K562 (cell line): ENCODE measurements at places on chromosomes 6 and 20. TPM values are rescaled to one million over a fixed set of nuclear protein-coding genes. Genes with fewer than 3 reads are reported as not detected.
A peak's percentile ranks its signal among the peaks of the same experiment; 100 is the strongest.

DNA sequence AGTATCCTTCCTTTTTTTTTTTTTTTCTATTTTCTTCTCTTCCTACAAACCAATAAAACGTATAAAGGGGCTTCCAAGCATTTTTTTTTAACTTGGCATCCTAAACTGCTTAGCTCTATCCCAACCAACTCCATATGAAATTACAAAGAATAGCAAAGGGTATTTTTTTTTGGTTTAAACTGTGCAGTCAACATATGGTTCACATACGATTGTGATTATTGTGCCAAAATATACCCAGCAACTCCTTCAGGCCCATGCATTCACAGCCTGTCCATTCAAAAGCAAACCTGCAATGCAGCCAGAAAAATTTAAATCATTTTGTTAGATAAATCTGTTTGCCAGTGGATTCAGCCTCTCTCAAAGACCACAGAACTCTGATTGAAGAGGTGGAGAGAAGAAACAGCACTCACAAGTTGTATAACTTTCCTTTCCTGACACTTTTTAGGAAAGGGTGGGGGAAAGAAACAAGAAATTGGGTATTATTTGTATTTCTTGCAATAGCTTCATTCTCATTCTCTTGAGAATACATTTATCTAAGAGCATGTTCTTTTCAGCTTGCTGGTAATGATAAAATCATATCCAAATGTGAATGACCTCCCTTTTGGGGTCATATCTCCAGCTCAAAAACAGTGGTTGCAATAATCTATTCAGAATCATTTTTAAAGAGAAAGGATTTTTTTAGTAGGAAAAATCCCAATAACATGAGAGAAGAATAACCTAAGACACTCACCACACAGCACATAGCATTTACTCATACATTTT, 701.3 kb upstream of the CHD6 start:
- no peak for DNase-seq

- DNase-seq = no peak
Observed at GRCh38 chr6:1892716-1893115, 283.0 kb downstream of the FOXC1 start.

ELOVL2 gene
- total RNA-seq = 0.29 and 0.31 TPM in 2 replicates

IL17F gene
- total RNA-seq = not detected in 2 replicates

GRCh38 chr6:41064841-41065240, 7.3 kb downstream of the OARD1 start:
- DNase-seq = no peak

TREML1 gene
- not detected in 2 replicates for total RNA-seq

GRCh38 chr6:84182001-84182400, 45.4 kb downstream of the CEP162 start:
- no peak for DNase-seq

DNA sequence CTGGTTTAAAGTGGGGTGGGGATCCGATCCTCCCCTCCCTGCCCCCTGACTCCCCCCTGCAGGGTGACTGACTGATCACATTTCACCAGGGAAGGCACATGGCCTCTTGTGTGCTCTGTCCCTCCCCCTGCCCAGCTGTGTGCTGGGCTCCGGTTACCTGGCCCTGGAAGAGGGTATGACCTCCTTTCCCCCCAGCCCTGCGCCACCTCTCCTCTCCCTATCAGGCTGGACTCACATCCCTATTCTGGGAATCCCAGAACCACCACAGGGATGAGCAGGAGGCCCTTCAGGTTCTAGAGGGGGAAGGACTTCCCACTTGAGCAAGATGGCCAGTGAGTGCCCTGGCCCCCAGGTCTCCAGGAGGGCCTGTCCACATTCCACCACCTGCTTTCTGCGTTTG, 2.1 kb upstream of the IP6K3 start:
- no peak for DNase-seq

DNA sequence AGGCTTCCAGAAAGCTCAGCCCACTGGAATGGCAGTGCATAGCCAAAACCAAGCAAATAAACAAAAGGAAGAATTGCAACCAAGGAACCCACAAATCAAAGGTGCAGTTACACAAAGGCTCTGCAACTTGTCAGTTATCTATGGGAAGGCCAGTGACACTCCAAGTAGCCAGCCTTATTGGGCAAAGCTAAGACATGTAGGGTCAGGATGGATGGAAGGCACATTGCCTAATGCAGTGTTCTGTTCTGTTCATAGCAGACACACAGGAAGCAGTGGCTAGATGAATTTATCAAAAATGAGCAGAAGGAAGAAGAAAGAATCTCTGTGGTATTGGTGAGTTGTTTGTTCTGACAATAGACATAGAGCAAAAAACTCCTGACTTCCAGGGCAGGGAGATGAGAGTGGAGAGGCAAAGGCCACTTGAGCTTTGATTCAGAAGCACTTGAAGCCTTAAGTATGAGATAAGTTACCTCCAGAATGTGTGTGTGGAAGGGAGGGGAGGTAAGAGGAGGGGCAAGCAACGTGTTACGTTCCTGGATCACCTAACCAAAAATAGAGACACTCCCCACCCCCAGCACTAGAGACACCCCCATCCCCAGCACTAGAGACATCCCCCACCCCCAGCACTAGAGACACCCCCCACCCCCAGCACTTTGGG, 57.9 kb upstream of the AKAP12 start:
- DNase-seq = no peak

DNA sequence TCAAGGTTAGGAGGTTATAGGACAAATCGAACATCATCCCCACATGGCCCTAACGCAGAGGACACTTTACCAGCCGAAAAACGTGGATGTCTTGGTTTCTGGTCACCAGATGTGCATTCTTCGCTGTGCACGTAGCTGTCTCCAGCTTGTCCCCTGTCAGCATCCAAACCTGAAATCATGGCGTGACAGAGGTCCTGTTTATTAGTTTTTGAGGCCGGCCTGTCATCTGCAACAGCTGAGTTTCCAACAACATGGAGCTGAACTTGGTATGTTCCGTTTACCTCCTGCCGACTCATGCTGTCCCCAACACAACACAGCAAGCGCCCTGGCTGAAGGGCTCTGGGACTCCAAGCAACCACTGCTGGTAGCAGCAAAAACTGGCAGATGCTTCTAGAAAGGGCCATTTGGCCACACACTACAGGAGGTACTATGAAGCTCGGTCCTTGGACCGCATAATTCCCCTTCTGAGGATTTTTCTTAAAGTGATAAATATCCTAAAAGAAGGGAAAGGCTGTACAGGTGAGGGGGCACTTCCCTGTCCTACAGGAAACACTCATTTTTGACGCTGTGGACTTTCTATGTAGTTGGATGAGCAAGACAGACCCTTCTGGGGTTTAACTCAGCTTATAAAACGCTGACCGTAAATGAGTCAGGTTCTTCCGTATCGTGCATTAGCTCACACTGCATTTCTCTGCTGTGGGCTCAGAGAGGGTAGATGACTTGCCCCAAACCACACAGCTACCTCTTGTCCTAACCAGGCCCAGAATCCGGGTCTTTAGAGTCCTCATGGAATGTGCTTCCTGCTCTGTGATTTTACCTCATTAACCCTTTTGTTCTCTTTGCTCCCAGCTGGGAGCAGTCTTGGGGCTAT, 79.7 kb upstream of the NFATC2 start:
- no peak for DNase-seq

GRCh38 chr20:49313283-49313682, 35.4 kb upstream of the ZNFX1 start:
- DNase-seq = no peak

DNA sequence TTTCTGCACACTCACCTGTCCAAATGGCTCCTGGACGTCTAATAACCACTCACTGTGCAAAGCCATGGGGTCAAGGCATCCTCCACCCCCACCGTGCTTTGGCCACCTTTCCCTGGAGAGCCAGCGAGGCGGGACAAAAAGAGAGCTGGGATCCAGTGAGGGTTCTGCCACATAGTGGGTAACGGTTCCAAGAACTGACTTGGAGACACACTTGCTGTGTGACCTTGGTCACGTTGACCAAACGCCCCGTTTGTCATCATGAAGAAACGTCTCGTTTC, 287.2 kb downstream of the TFAP2C start:
- DNase-seq = no peak

DNA sequence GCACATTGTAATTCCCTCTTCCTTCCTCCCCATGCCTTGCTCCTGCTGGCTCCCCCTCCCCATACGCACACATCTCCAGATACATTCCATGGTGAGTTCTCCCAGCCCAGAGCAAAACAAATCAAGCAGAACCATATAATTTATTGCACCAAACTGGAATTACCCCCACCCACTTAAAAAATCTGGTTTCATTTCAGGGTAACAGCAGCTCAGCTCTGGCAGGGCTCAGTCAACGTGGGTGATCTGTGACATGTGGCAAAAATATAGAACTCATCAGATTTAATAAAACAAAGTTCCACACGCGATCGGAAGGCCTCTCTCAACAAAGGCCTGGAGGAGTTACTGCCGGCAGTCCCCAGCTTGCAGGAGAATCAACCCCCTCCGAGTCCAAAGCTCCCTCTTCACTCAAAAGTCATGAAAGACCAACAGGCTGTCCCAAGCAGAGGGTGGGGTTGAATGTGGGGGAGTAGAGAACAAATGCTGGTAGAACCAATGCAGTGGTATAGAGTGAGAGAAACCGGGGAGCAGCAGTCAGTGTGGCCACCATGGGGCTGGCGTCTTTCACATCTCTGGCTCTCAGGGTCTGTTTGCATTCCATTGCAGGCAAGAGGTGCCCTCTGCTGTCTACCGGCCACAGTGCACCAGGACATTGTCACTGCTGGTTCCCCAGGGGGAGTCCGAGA, 323.3 kb upstream of the NT5E start:
- DNase-seq = peak; percentile 39

GRCh38 chr20:46710153-46710913, 884 bp downstream of the SLC2A10 start:
- no peak for DNase-seq

DNA sequence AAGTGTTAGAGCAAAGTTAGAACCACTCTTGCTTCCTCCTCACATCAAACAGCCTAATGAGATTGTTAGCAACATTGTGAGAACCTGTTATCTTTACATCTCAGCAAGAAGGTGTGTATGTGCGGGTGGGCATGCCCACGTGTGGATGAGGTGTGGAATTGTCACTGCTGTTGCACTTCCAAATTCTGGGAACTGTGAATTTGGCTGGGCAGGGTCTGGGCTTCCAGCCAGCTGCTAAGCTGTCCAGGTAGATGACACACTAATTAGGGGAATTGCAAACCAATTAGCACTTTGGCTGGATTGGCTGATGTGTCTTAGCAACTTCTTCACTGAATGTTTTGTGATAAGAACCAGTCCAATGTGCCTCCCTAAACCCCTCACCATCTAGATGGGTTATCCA, 848.2 kb downstream of the DHX35 start:
- no peak for DNase-seq

GRCh38 chr20:8953300-8953699, 115.6 kb upstream of the PLCB4 start:
- DNase-seq = no peak

- no peak for DNase-seq
Observed at GRCh38 chr20:47349365-47350180, 6.9 kb downstream of the ZMYND8 start.

DNA sequence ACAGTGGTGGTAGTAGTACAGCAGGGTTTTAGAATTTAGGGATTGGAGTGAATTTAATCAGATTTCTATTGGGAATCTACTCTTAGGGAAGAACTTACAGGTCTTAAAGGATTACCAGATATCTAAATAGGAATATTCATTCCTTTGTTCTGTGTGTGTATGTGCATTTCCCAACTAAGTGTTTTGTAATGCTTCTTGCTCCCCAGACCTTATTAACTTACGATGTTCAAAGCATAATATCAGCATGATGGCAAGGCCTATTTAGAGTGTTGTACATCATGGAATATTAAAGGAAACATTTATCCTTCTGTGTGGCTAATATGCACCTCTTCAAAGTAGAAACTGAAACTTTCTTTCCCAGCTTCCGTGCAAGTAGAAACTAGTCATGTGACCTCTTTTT, 133.9 kb downstream of the EPM2A start:
- no peak for DNase-seq

C4A gene
- 7.6 and 9.3 TPM in 2 replicates for total RNA-seq

- peak; percentile 28 for DNase-seq
Observed at GRCh38 chr6:154613137-154613676, 102.7 kb upstream of the CNKSR3 start.

DNA sequence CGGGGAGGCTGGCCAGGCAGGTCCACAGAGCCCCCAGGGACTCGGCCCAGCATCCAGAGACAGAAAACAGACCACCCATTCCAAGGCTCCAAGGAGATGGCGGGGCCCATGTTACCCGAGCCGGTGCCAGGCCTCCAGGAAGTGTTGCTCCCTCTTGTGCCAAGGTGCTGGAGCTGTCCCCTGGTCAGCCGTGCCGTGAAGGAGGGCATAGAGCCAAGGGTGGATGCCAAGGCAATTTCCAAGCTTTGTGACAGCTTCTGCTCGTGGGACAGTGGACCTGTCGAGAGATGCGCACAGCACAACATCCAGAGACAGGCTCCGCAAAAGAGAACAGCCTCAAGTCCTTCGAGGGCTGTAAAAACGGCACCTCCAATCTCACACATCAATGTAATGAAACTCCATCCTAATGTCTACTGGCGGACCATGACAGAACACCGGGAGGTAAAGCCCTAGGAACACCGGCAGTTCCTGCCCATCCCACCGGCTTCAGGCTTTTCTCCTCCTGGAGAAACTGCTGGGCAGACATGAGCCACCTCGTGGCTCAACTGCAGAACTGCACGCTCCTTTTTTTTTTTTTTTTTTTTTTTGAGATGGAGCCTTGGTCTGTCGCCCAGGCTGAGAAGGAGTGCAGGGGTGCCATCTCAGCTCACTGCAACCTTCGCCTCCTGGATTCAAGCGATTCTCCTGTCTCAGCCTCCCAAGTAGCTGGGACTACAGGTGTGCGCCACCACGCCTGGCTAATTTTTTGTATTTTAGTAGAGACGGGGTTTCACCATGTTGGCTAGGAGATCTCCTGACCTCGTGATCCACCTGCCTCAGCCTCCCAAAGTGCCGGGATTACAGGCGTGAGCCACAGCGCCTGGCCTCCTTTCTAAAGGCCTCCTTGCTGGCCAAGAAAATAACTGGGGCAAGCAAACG, 30.9 kb upstream of the AVP start:
- DNase-seq = peak; percentile 78

DNA sequence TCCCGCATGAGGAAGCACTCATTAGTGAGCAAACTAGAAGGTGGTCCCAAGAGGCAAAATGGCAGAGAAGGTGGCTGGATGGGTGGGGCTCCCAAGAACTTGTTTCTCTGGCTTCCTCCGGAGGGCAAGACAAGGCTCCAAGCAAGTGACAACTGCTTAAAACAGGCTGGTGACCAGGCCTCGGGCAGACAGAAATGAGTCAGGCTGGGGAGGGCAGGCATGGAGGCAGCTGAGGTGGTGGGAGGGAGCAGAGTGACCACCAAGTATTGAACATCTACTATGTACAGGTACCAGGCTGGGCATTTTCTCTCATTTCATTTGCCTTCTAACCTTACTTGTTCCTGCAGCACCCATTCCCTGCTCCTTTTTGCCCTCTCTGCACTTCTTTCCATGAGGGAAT, 33.4 kb downstream of the TNXB start:
- no peak for DNase-seq

GRCh38 chr20:59813126-59813947, 120.1 kb downstream of the SYCP2 start:
- DNase-seq = no peak

USP49 gene
- 6.9 and 9.1 TPM in 2 replicates for total RNA-seq

GRCh38 chr6:3788408-3789017, 37.0 kb upstream of the PXDC1 start:
- no peak for DNase-seq

GGT7 gene
- total RNA-seq = 16.4 and 18.3 TPM in 2 replicates
